COLO829 (cell line): ENCODE measurements at places on chromosomes 6 and 20.
A peak's percentile ranks its signal among the peaks of the same experiment; 100 is the strongest.

DNA sequence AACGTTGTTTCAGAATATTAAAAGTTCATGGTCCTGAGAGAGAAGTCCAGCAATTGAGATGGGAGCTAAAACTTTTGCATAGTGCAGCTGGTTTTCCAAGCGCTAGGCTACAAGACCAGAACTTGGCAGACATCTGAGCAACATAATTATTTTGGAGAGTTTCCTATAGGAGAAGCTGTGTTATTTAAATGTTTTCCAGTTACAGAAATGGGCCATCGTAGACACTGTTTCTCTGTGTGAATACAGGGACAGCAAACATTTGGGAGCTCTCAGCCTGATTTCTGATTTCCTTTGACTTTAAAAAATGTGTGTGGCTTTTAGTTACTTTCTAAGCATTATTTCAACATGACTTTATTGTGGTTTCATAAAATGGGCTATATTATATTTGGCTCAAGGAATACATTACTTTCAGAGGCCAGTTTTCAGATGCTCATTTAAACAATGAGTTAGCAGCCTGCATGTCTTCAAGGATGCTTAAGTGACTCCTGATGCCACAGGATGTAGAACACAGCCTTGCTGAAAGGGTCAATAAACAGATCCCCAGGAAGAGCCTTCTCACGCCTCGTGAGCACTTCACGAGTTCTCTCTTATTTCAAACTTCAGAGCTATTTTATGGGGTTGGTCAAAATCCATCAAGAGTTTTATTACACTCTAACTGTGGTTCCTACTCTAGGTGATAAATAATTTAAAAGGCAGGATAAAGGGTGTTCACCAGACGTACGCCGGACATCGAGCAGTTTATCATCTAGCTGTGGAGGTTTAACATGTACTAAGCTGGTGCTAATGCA is 193.8 kb downstream of the SMOC2 start:
- no peak for DNase-seq

GRCh38 chr6:14274546-14275492 is 157.2 kb downstream of the CD83 start:
- no peak for DNase-seq

DNA sequence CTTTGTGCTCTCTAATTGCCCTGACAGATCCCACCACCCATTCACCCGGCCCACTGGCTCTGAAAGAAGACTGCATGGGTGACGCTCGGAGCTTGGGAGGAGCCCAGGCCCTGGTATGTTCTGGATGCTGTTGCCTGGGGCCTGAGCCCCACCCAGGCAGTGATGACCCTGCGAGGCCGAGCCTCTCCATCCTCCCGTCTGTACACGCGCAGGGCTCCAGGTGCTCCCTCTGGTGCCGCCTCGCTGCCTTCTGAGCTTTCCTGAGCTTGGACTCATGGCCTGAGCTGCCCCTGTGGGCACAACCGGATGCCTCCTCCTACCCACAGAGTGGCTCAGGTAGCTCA is 61.2 kb downstream of the STK35 start:
- DNase-seq, result no peak

- DNase-seq, result no peak
Measured at GRCh38 chr20:54098047-54098446, 27.7 kb upstream of the BCAS1 start.

DNA sequence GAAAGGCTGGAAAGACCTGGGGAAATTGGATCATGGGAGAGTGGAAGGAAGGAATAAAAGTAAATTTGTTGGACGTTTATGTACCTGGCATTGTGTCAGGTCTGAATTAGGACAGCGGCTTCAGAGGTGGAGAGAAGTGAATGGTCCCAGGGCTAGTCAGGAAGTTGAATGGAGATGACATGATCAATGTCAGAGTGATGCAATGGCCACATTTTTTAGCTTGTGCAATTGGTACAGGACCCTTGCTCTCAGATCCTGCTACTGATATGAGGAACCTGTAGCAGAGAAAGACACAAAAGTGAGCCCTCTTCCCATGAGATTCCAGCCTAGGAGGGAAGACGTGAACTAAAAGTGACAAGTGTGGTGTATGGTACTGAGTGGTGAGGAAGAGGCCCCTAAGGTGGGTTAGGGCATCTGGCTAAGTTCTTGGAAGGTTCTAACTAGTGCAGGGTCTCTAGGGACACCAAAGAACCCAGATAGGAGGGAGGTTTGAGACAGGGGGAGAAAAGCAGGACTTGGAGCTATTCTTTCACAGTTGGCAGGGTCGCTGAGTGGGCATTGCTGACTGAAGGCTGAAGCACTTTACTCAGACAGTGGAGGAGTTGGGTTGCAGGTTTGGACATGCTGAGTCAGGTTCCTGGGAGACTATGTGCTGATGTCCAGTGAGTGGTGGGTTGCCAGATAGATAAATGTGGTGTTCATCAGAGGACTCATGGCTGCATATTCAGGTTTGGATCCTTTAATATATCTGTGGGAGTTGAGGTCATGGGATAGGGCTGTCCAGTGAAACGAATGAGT is 266.1 kb upstream of the RNF24 start:
- no peak for DNase-seq

DNA sequence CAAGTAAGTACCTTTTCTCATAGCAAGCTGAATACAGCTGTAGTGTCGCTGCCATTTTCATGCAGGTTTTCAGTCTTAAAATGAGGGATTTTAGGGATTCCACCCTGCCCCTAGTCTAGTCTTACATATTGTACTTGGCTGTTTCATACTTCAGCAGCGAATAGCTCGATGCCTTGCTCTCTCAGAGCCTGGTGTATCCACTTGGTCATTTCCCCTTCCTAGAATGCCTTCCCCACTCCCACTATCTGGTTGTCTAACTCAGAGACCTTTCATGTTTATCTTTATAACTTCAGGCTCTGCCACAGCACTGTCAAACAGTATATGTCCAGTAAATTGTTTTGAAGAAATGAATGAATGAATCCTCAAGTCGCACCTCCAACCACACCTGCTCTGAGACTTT is 21.1 kb upstream of the IPCEF1 start:
- DNase-seq, result no peak

DNA sequence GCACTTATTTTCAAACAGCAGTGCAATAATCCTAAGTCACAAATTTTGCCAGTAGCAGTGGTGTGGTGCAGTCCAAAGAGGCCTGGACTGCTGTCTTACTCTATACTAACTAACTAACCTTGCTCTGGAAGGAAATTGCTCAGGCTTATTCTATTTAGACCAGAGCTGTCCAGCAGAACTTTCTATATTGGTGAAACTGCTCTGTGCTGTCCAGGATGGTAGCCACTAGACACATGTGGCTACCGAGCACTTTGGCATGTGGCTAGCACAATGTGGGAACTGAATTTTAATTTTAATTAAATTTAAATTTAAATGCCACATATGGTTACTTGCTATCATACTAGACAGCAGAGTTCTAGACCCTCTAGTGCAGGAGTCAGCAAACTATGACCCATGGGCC is 27.1 kb upstream of the FBXO9 start:
- no peak for DNase-seq

- DNase-seq, result no peak
Measured at GRCh38 chr6:72102561-72102960, 216.2 kb downstream of the RIMS1 start.

GRCh38 chr6:44533421-44533820 is 145.9 kb downstream of the CDC5L start:
- DNase-seq, result no peak

- DNase-seq, result peak; percentile 98
Measured at GRCh38 chr6:3324262-3324942, 65.7 kb downstream of the PSMG4 start.

- DNase-seq, result no peak
Measured at GRCh38 chr20:62266340-62266739, 28.0 kb downstream of the OSBPL2 start.
